Spleen (tissue), 13 donors: ENCODE measurements at places on chromosomes 6 and 20. TPM values are rescaled to one million over a fixed set of nuclear protein-coding genes. Genes with fewer than 3 reads are reported as not detected.

The LPA gene
- not detected for total RNA-seq

The CLPSL2 gene
- total RNA-seq = not detected

The BANF2 gene
- not detected for total RNA-seq

The PPP1R16B gene
- 49.1 TPM for total RNA-seq

The HEY2 gene
- total RNA-seq = 3.1 TPM

DNA sequence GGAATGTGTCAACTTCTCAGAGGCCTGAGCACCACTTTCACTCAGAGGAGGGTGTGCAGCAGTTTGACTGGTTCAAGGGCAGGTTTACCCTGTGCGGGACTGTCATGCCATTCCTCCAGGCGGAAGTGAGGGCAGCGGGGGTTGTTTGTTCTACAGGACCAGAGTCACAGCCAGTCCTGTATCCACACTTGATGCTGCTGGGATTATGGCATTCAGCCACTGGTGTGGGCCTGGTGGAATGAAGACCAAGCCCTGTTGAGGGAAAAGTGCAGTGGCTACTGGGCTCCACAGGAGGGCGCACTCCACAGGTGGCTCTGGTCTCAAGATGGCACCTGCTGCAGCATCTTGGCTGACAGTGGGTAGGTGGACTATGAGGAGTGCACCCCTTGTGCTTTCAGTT lies 14.8 kb downstream of the SEMG2 start:
- no peak overlapping the region for H3K4me3 ChIP-seq
- H3K36me3 ChIP-seq = no peaks in the 10 kb centered on the region
- H3K27ac ChIP-seq = no peak overlapping the region
- H3K27me3 ChIP-seq = peaks cover 19% of the 10 kb centered on the region
- no peaks in the 10 kb centered on the region for H3K4me1 ChIP-seq

GRCh38 chr6:141134723-141135122 lies 998.0 kb upstream of the GJE1 start:
- DNase-seq = no peak
- H3K27ac ChIP-seq = no peak overlapping the region
- H3K36me3 ChIP-seq = no peaks in the 10 kb centered on the region
- H3K27me3 ChIP-seq = no peaks in the 10 kb centered on the region
- no peak overlapping the region for H3K4me3 ChIP-seq

GRCh38 chr6:21984135-21984534 lies 312.7 kb downstream of the PRL start:
- no peaks in the 10 kb centered on the region for H3K36me3 ChIP-seq
- no peaks in the 10 kb centered on the region for H3K27me3 ChIP-seq

- no peak for DNase-seq
- peaks cover 18% of the 10 kb centered on the region for H3K4me1 ChIP-seq
- no peaks in the 10 kb centered on the region for H3K27me3 ChIP-seq
- no peak overlapping the region for H3K4me3 ChIP-seq
- no peak overlapping the region for H3K27ac ChIP-seq
Observed at GRCh38 chr20:50826121-50826520, 31.3 kb downstream of the BCAS4 start.
